ENCODE measurements at places on chromosomes 7 and 10.

- peak; percentile 72 for DNase-seq
Measured at GRCh38 chr10:100508691-100509150, 10.9 kb downstream of the SEC31B start.

DNA sequence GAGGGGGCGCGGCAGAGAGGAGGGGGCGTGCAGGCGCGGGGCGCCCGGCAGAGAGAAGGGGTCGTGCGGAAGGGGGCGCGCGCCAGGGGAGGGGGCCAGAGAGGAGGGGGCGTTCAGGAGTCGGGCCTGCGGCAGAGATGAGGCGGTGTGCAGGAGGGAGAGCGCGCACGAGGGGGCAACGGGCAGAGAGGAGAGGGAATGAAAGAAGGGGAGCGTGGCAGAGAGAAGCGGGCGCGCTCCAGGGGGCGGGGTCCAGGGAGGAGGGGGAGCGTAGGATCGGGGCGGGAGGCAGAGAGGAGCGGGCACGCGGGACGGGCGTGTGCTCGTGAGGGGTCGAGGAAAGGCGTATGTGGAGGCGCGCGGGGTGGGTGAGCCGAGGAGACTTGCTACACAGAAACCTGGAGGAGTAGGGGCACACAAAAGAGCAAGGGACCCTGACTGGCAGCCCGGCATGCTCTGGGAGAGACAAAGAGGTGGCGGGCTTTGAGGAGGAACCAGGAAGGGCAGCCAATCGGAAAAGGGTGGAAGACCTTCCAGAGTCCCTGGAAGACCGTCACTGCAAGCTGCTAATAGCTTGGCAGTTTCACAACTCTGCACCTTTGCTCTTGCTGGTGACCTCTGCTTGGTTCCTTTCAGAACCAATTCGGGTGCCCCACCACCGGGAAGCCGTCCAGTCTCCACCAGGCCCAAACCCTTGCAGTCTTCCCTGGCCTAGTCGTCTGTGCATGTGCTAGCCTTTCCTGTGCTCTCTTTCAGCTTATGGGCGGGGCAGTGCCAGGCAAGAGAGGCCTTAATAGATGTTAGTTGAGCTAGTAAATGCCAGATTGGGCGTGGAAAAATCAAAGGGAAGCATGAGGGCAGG, 639 bp downstream of the DYDC2 start:
- no peak for DNase-seq

DNA sequence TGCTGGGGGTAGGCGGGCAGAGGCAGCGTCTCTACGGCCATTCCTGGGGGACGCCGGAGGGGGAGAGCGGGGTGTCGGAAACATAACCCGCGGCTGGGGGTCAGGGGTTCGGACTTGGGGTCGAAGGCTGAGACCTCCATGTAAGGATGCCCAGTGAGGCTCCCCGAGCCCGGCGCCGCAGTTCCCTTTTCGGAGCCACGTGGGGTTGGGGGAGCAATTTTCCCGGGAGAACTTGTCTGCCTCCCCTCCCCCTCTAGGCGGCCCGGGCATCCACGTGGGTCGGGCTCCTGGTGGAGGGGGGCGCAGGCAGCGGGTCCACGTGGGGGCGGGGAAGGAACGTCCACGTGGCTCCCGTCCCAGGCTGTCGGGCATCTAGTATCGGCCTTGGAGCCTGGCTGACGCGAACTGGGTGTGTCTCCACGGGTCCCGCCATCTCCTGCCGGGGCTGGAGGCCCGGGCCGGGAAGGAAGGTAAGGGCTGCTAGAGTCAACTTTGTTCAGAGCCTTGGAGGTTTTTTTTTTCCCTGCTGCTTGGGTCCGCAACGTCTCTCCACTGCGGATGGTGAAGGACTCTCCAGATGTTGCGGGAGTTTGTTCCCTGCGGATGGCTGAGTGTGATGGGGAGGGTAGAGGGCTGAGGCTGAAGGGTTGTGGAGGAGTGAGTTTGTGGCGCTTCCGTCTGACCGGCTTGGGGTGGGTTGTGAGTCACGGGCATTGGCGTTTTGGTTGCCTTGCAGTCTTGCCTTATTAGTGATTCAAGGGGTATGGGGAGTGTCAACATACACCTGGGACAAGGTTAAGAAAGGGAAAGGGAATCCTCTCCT, 744 bp downstream of the PPRC1 start:
- DNase-seq = peak; percentile 74

GRCh38 chr10:96548589-96548988, 34.9 kb upstream of the TLL2 start:
- no peak for DNase-seq

- no peak for DNase-seq
Measured at GRCh38 chr10:113476191-113476590, 76.7 kb upstream of the HABP2 start.

GRCh38 chr10:24707445-24707844, 16.2 kb downstream of the ARHGAP21 start:
- DNase-seq = peak; percentile 45

DNA sequence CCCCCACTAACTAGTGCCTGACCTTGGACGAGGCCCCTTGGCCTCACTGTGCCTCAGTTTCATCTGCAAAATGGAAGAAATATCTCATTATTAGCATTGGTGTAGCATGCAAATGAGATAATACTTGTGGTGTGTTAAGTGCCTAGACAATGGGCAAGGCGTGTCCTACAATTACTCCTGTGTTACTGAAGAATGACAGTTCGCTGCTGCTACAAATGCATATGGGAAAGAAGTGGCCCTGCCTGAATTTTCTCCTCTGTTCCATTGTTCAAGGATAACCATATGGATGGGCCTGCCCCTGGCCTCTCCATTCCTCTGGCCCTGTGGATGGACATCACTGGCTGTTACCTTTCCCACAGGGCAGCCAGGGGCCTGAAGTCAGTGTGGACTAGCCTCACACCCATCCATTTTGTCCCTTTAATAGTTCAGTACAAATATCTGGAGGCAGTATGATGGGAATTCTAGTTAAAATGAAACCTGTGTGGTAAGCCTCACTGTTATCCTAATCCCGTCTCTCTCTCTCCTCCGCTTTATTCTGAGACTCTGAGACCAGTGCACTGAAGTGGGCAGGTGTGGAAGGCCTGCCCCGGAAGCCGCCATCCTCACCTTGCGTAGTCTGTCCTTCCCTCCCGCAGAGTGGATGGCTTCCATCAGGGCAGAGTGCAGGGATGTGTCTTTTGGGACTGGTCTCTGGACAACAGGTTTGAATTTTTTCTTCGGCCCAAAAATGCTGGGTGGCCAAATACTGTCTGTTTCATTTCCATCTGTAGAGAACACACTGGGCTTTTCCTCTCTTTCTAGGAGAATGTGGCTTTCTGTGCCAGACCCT, 244.6 kb upstream of the GRB10 start:
- no peak for DNase-seq

DNA sequence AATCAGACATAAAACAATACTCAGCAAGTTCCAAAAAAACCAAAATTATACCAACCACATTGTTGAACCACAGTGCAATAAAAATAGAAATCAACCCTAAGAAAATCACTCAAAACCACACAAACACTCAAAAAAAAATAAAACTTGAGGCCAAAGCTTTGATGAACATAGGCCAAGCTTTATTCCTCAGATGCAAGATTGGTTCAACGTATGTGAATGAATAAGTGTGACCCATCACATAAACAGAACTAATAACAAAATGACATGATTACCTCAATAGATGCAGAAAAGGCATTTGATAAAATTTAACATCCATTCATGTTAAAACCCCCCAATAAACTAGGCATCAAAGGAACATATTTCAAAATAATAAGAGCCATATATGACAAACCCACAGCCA, 506.1 kb upstream of the FZD8 start:
- DNase-seq = peak; percentile 43

GRCh38 chr7:156386097-156386496, 254.5 kb upstream of the RNF32 start:
- no peak for DNase-seq

DNA sequence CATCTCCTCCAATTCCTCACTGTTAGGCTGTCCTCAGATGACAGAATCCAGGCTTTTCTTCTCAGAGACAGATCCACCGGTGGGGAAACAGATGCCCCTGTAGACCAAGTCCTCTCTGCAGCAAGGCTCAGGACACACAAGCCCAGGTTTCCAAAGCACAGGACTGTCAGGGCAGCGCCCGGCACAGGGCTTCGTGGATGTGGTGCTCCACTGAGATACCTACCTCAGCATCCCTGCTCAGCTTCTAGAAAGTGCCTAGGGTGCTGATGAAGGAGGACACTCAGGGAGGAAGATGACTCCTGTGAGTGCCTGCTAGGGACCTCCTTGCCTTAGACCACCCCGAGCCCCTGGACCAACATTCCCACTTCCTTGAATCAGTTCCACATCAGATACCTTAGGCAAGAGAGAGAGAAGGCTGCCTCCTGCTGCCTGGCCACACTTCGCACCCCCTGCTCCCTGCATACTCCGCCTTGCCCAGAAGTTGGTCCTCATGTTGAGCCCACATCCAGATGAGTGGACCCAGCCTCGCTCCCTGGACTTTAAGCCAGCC, 8.9 kb upstream of the RBP3 start:
- DNase-seq = no peak

- DNase-seq = no peak
Measured at GRCh38 chr7:80536426-80536825, 24.6 kb upstream of the GNAT3 start.

- no peak for DNase-seq
Measured at GRCh38 chr7:98251231-98251600, 816 bp downstream of the TECPR1 start.

GRCh38 chr10:88889559-88890337, 9.7 kb downstream of the STAMBPL1 start:
- no peak for DNase-seq

- no peak for DNase-seq
Measured at GRCh38 chr10:99325281-99325680, 3.9 kb upstream of the CNNM1 start.

DNA sequence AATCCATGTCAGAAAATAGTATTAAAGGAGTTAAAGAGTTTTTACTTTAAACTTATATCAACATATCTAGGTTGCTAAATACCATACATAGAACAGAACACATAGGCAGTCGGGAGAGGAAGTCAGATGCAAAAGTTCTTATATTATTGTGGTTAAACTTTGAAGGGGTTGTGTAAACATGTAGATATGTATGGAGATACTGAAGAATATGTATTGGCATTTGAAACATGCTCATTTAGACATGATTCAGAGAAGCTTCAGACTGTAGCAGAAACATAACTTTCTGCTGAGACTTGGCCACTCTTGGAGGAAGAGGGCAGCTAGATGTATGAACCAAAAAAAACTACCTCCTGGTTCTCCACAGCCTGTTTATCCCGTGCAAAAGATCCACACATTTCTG, 103.5 kb upstream of the FERD3L start:
- DNase-seq = peak; percentile 7

DNA sequence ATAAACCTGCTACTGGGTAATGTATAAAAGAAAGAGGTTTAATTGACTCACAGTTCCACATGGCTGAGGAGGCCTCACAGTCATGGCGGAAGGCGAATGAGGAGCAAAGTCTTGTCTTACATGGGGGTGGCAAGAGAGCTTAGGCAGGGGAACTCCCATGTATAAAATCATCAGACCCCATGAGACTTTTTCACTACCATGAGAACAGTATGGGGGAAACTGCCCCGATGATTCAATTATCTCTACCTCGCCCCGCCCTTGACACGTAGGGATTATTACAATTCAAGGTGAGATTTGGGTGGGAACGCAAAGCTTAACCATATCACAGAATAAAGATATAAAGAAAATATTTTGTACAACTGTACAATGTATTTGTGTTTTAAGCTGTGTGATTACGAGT, 39.4 kb upstream of the PLCE1 start:
- no peak for DNase-seq

GRCh38 chr7:87038993-87039690, 20.3 kb downstream of the ELAPOR2 start:
- no peak for DNase-seq

DNA sequence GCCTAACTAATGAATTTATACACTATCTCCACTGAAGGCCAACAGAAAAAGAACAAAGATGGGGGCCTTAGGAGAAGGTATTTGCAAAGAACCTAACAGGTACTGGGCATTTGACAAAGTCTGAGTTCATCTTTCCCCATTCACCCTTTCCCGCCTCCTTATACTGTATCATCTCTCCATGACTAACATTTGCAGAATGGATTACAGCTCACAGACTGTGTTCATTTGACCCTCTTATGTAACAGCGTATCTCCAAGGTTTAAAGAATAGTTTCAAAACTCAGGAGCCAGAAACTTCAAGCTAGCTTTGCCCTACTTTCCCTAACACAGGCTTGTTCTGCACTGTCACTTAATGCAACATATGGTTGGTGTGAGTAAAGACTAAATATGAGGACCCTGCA, 238.7 kb upstream of the CELF2 start:
- DNase-seq = peak; percentile 41

GRCh38 chr7:73970801-73971229, 57.2 kb upstream of the ELN start:
- DNase-seq = no peak

GRCh38 chr7:32892521-32893206, 1.1 kb upstream of the KBTBD2 start:
- DNase-seq = peak; percentile 65

- no peak for DNase-seq
Measured at GRCh38 chr10:122182308-122182707, 88.8 kb upstream of the BTBD16 start.

DNA sequence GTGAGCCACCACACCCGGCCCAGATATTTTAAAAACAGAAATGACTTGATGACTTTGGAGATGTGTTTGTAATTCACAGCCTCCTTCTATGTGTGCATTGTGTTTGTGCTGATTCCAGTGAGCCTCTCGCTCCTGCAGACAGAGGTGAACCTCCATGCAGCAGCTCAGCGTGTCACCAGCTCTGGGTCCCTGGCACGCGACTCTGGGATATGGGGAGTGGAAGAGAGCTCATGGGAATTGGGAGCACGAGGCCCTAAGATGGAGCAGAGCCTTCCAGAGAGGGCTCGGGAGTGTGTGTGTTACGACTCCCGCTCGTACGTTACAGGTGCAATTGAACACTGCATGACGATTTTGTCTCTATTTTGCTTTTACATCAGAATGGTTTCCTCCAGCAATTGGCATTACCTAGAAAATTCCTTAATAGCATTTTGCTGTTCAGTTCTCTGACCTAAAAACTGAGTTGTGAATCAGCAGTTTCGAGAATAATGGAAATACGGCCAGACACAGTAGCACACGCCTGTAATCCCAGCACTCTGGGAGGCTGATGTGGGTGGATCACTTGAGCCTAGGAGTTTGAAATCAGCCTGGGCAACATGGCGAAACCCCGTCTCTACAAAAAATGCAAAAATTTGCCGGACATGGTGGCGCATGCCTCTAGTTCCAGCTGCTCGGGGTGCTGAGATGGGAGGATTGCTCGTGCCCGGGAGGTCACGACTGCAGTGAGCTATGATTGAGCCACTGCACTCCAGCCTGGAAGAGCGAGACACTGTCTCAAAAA, 204.6 kb downstream of the CUX1 start:
- DNase-seq = no peak

DNA sequence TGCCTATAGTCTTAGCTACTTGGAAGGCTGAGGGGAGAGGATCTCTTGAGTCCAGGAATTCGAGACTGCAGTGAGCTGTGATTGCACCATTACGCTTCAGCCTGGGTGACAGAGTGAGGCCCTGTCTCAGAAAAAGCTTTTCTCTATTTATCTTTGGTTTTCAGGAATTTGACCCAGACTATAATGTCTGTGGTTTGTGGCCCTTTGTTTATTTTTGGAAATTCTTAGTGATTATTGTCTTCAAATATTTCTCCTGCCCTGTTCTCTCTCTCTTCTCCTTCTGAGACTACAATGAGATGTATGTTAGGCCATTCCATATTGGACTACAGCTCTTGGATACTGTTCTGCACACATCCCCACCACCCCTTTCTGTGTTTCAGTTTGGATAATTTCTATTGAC, 4.7 kb downstream of the MUC12 start:
- DNase-seq = no peak

GRCh38 chr7:36198854-36199266, 45.8 kb downstream of the EEPD1 start:
- no peak for DNase-seq

All from fibroblast of mammary gland (primary cell).